ENCODE measurements at places on chromosomes 3 and 15.
A peak's percentile ranks its signal among the peaks of the same experiment; 100 is the strongest.

DNA sequence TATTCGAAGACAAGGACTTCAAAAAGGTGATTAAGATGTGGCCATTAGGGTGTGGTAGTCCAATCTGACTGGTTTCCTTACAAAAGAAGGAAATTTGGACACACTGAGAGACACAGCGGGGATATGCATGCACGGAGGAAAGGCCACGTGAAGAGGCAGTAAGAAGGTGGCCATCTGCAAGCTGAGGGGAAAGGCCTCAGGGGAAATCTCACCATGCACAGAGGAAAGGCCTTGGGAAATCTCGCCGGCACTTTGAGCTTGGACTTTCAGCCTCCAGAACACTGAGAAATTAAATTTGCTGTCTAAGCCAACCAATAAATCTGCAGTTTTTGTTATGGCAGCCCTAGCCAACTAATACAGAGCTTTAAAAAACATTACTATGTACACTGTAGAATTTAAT lies 78.8 kb downstream of the DLG1 start:
- DNase-seq = no peak

DNA sequence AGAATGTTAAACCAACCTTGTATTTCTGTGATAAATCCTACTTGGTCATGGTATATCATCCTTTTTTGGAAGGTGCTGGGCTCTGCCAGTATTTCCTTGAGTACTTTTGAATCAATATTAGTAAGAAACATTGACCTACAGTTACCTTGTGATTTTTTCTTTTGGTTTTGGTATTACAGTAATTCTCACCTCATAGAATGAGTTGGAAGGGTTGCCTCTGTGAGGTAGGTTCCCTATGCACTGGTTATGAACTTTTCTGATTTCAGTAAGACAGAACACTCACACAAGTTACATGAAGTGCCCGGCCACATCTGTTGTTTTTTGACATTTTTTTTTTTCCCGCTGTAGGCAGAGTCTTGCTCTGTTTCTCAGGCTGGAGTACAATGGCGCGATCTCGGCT lies 20.0 kb downstream of the PCCB start:
- no peak for DNase-seq

- no peak for DNase-seq
Observed at GRCh38 chr3:103195216-103195615, 760.4 kb downstream of the ZPLD1 start.

GRCh38 chr3:46988616-46989015 lies 9.2 kb downstream of the NBEAL2 start:
- no peak for DNase-seq

DNA sequence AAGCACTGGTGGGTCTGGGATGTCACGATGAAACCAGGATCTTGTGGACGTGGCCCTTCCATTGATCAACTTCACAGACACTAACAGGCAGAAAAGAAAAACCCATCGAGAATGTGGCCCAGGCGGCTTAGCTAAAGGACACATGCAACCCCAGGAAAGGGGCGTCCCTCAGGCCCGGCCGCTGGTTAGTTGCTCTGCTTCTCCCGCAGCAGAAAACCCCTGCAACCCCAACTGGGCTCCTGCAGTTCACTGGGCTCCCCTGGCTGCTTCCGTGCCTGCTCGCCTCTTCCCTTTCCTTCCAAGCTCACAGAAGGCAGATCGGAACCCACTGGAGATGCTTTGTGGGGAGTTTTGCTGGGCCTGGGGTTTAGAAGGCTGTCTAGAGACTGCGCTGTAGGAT lies 1.1 kb downstream of the GASK1A start:
- DNase-seq = no peak

DNA sequence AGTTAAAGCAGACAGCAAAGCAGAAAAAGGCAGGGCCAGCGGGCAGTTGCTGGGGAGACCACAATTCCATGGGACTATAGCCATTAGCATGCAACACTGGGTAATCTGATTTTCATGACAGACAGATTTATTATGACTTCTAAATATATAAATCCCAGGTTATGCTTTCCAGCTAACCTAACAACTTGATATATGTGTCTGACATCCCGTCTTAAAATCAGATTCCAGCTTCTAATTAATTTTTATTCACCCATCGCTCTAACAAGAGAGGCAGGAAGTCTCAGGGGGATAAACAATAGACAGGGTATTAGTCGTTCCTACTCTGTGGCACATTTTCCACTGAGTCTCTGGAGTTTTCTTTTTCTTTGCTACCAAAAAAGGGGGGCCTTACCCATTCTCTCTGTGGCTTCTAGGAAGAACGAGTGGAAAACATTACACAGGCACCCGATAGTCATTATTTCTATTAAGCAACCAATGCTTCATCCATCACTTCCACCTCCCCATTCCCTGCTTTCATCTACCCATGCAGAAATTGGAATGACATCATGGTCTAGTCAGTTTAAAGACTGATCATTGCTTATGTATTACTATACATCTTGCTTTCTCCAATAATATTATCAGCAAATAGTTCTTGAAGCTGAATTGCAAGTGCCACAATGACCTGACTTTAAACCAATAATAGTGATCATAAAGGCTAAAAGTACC lies 173.1 kb downstream of the FHIT start:
- DNase-seq = no peak

- DNase-seq = no peak
Observed at GRCh38 chr3:12476238-12476897, 7.9 kb upstream of the TSEN2 start.

GRCh38 chr15:25438601-25439368 lies at the start of gene UBE3A:
TSS of gene UBE3A (minus strand) at chr15:25439024. CDS start at chr15:25409107, 29,917 bp downstream.
- DNase-seq = peak; percentile 83

GRCh38 chr15:81184188-81184587 lies 12.5 kb upstream of the IL16 start:
- no peak for DNase-seq

GRCh38 chr15:69535101-69535638 lies 82.6 kb downstream of the RPLP1 start:
- no peak for DNase-seq

DNA sequence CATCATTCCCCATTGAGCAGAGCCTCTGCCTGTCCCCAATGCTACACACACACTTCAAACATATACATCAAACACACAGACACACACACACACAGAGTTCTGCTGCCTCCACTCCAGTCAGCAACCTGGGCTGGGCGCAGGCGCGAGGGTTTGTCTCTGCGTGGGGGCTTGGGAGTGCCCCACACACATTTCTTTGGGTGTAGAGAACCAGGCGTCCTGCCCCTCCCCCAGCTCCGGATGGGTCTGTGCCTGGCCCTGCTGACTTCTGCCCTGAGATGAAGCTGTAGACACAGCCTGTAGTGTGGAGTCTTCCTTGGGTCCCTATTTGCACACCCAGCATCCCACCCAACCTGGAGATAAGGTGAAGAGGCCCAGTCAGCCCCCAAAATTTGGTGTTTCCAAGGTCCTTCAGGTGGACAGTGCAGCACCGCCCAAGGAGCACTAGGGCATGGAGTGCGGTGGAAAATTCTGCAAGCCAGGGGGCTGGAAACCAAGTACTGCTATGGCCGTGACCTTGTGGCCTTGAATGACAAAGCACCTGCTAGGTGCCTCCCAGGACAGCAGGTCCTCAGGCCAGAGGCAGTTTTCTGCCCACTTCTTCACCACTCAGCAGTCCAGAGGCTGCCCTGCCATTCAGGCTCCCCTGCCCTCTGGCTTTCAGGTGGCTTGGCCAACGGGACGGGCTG lies 26.8 kb downstream of the FBXW12 start:
- no peak for DNase-seq

DNA sequence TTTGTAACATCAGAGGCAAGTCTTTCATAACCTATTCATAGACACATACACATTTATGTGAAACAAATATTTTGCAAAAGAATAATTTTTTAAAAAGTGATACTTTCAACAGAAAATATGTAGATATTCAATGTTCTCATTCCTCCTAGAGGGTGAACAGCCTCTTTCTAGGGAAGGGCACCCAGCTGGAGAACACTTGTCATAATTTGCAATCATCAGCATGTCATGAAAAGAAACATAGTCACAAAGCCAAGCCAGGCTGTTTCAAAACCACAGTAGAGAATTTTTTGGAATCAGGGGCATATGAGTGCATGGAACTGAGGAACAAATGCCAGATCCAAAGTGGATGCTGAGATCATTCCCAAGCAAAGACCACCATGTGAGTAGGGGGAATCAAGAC lies 406.9 kb upstream of the ADAMTS9 start:
- no peak for DNase-seq

- no peak for DNase-seq
Observed at GRCh38 chr3:48727511-48727910, 10.5 kb upstream of the IP6K2 start.

DNA sequence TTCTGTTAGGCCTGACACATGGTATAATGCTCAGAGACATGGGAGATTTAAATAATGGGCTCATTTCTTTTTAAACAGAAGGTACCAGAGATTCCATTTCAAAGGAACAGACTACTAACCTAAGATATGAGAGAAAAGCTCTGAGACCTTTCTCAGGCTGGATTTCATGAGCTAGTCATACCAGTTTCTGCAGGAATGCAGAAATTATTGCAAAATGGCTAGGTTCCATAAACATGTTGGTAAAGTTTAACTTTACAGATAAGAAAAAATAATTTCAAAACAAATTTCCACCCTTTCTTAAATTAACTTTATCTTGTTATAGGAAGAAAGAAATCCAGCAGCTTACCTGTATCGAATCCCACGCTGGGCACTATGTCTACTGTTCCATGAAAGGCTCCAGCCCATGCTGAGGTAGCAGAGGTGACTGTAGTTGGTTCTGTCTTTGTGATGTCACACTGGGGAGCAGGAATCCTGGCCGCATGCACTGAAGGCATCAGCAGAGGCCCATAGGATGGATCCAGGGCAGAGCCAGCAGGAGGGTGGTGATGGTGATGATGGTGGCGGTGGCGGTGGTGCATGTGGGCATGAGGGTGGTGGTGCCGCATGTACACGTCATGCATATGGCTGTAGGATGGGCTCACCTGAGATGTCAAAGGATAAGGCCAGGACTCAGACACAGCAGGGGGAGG lies 22.6 kb downstream of the VGLL3 start:
- no peak for DNase-seq

DNA sequence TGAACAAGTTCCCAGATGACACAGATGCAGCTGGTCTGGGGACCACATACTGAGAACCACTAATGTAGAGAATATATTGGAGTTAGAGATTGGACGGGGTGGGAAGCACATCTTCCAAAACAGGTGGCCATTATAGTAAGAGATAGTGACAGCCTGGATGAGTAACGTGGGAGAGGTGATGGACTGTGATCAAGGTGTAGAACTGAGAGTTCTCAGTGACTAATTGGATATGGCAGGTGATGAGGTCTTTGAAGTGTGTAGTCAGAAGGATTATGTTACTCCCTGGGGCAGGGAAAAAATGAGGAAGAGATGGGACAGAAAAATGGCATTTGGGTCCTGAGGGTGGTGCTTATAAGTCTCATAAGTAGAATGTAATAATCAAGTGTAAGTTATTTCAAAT lies 66.6 kb downstream of the KCNMB2 start:
- DNase-seq = no peak

All from neural crest cell (in vitro differentiated cells).